HepG2 (cell line): ENCODE measurements at places on chromosomes 6 and 20.

DNA sequence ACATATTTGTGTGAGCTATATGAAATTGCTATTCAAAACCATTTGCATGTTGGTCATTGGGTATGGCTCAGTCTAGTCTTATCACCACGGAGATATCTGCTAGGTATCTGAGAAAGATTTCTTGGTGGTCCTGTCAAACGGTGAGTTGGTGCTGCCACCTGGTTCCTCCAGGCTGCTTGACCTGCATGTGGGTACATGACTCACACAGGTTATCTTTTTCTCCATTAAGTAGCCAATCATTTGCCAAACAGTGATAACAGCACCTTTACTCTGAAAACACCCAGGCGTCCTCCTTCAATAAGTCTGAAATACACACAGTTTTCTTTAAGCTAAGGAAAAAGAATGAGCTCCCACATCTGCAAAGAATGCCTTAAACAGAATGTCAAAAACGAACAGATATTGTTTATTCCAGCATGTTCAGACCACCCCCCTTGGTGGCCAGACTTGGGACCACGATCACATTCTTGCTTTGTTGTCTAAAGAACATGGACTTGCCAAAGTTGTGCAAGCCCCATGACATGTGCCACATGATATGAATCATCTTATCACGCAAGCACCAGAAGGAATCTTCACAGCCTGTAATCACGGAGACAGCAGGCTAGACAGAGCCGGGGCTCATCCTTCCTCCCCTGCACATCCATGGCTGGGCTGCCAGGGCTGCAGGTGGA, 200.7 kb upstream of the THBS2 start:
- peak; percentile 11 for DNase-seq

DNA sequence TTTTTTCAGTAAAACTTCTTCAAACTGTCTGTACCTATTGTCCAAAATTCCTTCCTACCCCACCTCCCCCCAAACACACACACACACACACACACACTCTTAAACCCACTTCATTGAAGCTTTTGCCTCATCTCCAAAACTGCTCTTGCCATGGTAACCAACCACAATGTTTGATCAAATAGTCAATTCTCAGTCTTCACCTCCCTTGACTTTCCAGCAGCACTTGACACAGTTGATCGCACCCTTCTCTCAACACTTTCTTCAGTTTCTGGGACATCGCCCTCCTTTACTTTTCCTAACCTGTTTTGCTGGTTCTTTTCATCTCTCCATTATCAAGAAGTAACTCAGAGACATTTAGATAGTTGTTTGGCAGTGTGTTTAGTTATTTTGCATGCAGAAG, 71.5 kb upstream of the COL21A1 start:
- DNase-seq = no peak

- no peak for DNase-seq
These were observed 69.3 kb upstream of the SOX4 start for GRCh38 chr6:21524201-21524600.

DNA sequence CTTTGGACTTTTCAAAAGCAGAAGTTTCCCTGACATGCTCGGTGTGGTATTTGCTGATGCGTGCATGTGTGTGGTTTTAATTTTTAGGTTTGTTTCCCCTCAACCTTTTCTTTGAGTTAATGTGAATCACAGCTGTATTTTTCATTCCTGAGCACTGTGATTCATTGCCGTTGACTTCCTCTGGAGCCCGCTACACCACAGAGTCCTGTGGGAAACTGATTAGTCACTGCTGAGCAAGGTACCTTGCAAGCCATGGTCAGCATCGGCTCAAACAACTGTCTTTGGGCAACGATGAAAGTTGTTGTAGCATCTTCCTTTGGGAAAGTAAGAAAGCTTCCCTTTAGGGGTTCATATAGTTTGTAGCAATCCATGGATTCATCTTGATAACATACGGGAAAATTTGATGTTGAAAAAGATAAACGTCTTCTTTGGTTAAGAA, 57.5 kb downstream of the RIN2 start:
- peak; percentile 70 for DNase-seq

- DNase-seq = no peak
These were observed 100.8 kb upstream of the NEDD9 start for GRCh38 chr6:11333132-11333849.

- DNase-seq = no peak
These were observed 116.3 kb downstream of the ANKRD60 start for GRCh38 chr20:58112017-58112781.

- DNase-seq = no peak
These were observed 32.3 kb upstream of the SCUBE3 start for GRCh38 chr6:35181308-35181932.

- no peak for DNase-seq
These were observed 5.9 kb downstream of the CDYL start for GRCh38 chr6:4781967-4782575.

DNA sequence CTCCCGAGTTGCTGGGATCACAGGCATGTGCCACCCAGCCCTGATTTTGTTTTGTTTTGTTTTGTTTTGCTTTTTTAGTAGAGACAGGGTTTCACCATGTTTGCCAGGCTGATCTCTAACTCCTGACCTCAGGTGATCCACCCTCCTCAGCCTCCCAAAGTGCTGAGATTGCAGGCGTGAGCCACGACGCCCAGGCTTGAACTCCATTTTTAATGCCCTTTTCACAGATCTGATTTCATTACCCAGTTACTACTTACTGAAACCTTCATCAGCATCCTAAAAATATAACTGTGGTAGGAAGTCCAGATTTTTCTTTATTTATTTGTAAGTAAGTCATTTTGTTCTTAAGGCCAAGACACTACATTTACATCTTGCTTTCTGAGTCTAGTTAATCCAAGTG, 64.0 kb downstream of the HDDC2 start:
- DNase-seq = no peak

- DNase-seq = peak; percentile 70
These were observed 35.2 kb downstream of the NDUFAF5 start for GRCh38 chr20:13819885-13820645.

DNA sequence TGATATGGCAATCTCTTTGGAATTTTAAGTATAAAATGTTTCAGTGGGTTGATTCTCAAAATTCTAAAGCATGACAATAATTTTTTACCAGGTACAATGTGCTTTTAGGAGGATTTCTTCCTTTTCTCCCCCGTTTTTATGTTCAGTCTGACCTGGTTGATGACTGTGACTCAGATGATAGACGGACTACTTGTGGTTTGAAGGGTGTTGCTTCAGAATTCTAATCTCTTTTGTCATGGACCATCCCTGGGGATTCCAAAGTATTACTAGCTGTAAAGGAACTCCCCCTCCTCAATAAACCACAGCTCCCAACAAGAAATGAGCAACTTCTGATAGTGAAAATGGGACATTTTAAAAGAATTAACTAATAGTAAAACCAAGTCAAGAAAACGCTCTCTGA, 34.9 kb upstream of the TNFAIP3 start:
- no peak for DNase-seq

GRCh38 chr20:22974354-22974753, 60.8 kb upstream of the SSTR4 start:
- DNase-seq = peak; percentile 24

DNA sequence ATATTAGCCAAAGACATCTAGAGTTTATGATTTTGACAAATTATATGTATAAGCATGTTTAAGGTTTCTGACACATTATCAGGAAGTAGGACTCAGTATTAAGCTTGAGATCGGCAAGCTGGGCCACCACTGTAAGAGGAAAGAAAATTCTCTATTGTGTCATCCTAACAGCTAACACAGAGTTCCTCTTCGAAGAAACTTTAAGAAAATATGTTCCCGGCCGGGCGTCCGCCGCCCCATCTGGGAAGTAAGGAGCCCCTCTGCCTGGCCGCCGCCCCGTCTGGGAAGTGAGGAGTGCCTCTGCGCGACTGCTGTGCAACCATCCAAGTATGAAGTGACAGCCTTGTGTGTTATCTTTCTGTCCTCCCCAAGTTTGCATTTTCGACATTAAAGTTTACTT, 23.0 kb downstream of the USP49 start:
- DNase-seq = no peak

GRCh38 chr6:4186385-4186784, 51.0 kb upstream of the ECI2 start:
- DNase-seq = no peak

- peak; percentile 93 for DNase-seq
These were observed 22.4 kb downstream of the TAF4 start for GRCh38 chr20:62043131-62043914.

- no peak for DNase-seq
These were observed 19.5 kb downstream of the DUSP22 start for GRCh38 chr6:311679-312220.

DNA sequence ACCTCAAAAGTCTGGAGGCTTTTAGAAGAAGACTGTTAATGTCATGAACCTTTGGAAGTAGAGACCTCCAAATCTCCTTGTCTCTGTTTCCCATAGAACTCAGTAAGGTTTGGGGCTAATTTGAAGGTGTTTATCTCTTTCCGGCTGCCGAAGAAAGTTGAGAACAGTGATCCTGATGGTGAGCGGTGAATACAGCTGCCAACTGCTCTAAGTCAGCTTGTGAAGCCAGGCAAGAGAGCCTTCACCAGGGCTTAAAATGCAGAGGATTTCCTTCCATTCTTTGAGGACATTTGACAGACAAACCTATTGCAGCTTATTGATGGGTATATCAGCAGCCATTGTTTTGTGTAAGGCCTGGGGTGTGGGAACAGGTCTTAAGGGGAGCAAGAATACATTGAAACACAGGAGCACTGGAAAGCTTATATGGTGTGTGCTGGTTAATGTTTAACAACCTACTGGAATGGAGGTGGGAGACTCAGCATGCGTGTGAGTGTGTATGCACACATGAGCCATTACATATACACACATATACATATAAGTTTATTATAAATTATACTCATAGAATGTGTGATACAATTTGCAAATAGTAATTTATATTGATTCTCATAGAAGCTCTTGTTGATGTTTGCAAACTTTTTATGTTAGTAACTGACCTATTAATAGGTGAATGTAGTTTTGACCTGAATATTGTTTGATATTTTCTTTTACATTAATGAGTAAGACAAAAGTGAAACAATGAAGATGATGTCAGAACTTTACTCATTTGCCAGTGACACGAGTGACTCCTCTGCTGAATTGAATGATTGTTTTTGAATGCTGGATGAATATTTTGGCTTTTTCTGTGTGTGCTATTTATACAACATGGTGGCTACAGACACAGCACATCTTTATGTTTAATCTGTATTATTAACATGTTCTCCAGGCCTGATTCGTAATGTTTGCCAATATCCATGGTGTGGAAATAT, 18.1 kb downstream of the PLEKHG1 start:
- no peak for DNase-seq

DNA sequence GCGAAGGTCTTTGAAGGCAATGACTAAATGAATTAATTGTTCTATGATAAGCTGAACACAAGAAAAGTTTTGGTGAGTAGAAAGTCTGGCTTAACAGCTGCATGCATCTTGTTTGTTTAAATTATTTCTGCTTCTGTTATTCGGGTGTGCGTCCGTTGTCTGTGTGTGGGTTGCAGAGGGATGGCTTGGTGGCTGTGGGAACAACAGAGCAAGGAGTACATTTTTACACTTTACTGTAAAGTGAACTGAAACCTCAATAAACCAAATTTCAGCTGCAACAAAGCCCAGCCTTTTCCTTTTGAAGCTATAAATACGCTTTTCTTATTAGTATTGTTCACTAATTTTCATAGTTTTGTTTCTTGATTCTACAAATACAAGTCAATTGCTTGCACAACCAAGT, 3.5 kb upstream of the LAMP5 start:
- DNase-seq = no peak

GRCh38 chr20:2283706-2284423, 11.9 kb upstream of the TGM3 start:
- DNase-seq = no peak
